Hematopoietic multipotent progenitor cell treated with erythropoietin and hydrocortisone succinate and interleukin-3 and kit ligand, for 17 days (in vitro differentiated cells): ENCODE measurements at places on chromosomes 3 and 15.

- no peak for DNase-seq
Observed at GRCh38 chr15:65954289-65954741, 85.0 kb downstream of the RAB11A start.

DNA sequence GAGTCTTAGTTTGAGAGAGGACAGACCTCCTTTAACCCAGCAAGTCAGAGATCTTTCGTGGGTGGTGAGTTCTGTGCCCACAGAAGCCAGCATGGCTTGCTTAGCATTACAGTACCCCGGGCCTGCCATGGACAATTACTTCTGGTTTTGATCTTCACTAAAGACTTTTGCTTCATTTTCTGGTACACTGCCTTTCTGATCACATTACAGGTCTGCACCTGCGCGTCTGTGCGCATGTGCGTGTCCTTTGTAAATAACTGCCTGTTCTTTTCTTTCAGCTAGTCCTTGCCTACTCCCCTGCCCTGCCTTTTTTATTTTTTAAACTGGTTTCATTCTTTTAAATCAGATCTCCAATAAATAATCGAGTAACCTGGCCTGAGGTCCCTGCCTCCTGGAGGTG is 57.1 kb upstream of the CMTM8 start:
- no peak for DNase-seq

GRCh38 chr15:97654481-97655076 is 305.9 kb upstream of the ARRDC4 start:
- DNase-seq, result no peak

DNA sequence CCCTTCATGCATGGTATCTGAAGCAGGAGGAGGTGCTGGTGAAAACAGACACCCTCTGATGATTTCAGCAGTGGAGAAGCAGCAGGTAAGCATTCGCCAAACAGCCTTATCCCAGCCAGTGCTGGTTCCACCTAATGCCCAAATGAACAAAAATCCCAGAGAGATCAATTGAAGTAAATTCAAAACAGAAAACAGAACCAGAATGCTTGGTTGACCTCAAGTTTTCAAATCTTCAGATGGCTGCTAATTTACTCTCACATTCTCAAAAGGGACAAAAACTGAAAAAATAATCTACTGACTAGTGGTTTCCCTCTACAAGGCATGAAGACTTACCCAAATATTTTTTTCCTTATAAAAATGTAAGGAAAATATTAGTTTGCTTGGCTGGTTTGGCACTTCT is 87.0 kb upstream of the MYO5C start:
- DNase-seq, result no peak

DNA sequence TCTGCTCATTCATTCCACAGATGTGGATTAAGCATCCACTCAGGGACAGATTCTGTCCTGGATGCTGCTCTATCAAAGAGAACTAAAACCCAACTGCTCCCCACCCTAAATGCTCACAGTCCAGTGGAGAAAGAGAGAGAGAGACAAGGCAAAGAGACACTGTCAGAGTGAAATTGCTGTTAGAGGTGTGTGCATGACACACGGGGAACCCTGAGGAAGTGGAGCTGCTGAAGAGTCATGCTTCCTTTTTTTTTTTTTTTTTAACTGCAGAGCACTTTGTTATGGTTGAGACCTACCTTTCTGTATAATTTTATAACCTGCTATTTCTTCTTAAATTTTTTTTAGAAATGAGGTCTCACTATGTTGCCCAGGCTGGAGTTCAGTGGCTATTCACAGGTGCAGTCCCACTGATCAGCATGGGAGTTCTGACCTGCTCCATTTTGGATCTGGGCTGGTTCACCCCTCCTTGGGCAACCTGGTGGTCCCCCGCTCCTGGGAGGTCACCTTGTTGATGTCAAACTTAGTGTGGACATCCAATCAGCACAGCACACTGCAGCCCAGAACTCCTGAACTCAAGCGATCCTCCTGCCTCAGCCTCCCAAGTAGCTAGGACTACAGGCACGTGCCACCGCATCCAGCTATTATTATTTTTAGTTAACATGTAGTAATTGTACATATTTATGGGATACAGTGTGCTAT is 18.2 kb upstream of the PSTPIP1 start:
- DNase-seq, result no peak
